ENCODE measurements at places on chromosomes 6 and 20. TPM values are rescaled to one million over a fixed set of nuclear protein-coding genes. Genes with fewer than 3 reads are reported as not detected.
A peak's percentile ranks its signal among the peaks of the same experiment; 100 is the strongest.

Gene GJA10
- total RNA-seq, result not detected

Gene PDYN
- total RNA-seq, result not detected

Gene SLA2
- total RNA-seq, result 0.19 TPM

Gene PAX1
- total RNA-seq, result not detected

Gene NR2E1
- not detected for total RNA-seq

Gene MEI4
- 0.52 TPM for total RNA-seq

Gene SRSF12
- not detected for total RNA-seq

DNA sequence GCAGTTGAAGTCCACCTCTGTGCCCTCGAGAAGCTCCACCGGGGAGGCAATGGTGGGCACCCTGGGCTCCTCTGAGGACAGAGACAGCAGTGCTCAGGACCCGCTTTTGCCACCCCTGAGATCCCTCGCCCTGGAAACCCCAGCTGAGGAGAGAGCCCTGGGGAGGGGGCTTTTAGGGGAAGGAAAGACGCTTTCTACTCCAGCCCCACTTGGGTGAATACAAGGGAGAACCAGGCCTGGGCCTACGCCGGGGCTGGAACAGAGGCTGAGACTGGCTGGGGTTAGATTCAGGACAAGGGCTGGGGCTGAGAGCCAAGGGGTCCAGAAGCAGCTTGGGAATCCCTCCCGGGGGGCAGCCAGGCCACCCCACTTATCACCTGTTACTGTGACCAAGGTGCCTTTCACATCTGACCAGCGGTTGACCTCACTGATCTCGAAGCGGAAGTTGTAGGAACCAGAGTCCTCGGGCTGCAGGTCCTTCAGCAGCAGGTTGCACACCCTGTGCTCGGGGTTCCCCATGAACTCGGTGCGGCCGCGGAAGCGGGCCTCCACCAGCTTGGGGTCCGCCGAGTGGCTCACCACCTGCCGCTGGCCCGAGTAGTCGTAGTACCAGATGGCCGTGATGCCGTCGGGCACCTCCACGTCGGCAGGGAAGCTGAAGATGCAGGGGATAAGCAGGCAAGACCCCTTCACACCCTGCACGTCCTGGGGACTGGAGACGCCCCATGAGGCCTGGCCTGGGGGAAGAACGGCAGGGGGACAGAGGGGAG lies 6.2 kb downstream of the SIGLEC1 start:
- H3K27me3 ChIP-seq, result no peaks in the 10 kb centered on the region
- DNase-seq, result no peak
- H3K36me3 ChIP-seq, result no peaks in the 10 kb centered on the region
- peaks cover 22% of the 10 kb centered on the region for H3K4me1 ChIP-seq
- no peak overlapping the region for H3K27ac ChIP-seq

DNA sequence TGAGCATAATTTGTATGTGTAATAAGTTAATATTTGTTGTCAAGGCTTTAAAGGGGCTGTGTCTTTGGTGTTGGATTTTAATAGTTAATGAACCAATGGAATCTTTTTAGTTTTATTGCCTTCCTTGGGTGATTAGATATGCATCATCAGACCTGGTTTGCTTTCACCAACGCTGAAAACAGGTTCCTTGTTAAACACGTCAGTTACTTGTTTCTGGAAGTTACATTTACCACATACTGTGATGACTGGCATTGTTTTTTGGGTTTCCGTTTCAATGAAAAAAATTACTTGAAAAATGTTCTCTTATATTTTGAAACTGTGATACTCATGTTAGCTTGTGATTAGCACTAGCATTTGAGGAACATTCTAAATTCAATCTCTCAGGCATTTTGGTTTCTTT lies 58.6 kb upstream of the RNF144B start:
- no peak overlapping the region for H3K4me3 ChIP-seq
- no peak for DNase-seq
- peaks cover 8% of the 10 kb centered on the region for H3K4me1 ChIP-seq
- H3K27ac ChIP-seq, result peak overlapping the region; percentile 33
- no peaks in the 10 kb centered on the region for H3K36me3 ChIP-seq
- no peaks in the 10 kb centered on the region for H3K27me3 ChIP-seq

DNA sequence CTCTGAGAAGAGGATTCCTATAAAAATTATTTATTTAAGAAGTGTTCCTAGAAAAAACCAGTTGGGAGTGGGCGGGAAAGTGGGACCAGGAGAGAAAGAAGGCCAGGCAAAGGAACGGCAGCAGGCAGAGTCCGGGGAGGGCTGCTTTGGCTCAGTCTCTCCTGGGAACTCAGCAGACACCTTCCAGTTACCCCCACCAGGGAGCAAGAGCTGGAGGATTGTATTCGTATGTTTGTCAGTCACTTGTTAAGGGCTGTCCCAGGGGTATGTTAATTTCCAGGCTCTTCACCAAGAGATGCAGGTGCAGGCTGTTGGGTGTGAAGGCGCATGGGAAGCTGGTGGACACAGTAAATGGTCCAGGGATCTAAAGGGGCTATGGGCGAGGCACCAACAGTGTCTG lies 53.0 kb upstream of the CHD6 start:
- no peaks in the 10 kb centered on the region for H3K36me3 ChIP-seq
- no peak overlapping the region for H3K27ac ChIP-seq
- no peak for DNase-seq
- H3K4me3 ChIP-seq, result no peak overlapping the region
- H3K27me3 ChIP-seq, result peaks cover 56% of the 10 kb centered on the region
- no peaks in the 10 kb centered on the region for H3K4me1 ChIP-seq

DNA sequence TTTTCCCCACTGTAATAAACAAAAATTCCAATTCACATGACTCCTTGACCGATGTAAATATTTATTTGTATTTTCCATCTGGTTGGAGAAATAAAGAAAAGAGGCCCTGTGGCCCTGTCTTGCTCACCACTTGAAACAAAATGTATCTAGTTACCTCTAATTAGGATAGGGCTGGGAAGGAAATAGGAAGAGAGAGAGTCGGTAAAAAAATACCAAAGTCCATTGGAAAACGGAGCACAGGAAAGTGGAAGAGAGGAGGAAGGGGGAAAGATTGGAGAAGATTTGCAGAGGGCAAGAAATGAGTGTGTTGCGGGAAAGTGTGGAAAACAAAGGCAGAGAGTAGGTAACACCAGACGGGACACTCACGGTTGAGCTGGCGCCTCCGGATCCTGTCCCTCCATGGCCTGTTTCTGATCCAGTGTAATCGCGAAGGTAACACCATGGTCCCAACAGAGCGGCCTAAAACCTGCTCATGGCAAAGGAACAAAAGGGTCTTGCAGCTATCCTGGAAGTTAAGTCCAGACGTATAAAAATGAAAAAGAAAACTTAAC lies 105.8 kb upstream of the RIPOR2 start:
- no peak overlapping the region for H3K27ac ChIP-seq
- no peaks in the 10 kb centered on the region for H3K36me3 ChIP-seq
- DNase-seq, result no peak
- no peak overlapping the region for H3K4me3 ChIP-seq
- H3K27me3 ChIP-seq, result peaks cover 7% of the 10 kb centered on the region
- H3K4me1 ChIP-seq, result no peaks in the 10 kb centered on the region

- DNase-seq, result no peak
- H3K4me1 ChIP-seq, result no peaks in the 10 kb centered on the region
- H3K36me3 ChIP-seq, result no peaks in the 10 kb centered on the region
- H3K27ac ChIP-seq, result no peak overlapping the region
Observed at GRCh38 chr6:168825226-168826077, 384.5 kb downstream of the SMOC2 start.

GRCh38 chr6:128519132-128519930 lies 1.1 kb downstream of the PTPRK start:
- H3K27me3 ChIP-seq, result no peaks in the 10 kb centered on the region
- no peaks in the 10 kb centered on the region for H3K36me3 ChIP-seq
- H3K4me1 ChIP-seq, result peaks cover 75% of the 10 kb centered on the region

- no peaks in the 10 kb centered on the region for H3K27me3 ChIP-seq
- no peak for DNase-seq
- H3K36me3 ChIP-seq, result no peaks in the 10 kb centered on the region
- H3K27ac ChIP-seq, result no peak overlapping the region
Observed at GRCh38 chr20:39533858-39534257, 571.7 kb downstream of the DHX35 start.

- H3K36me3 ChIP-seq, result no peaks in the 10 kb centered on the region
- H3K27me3 ChIP-seq, result peaks cover 34% of the 10 kb centered on the region
- DNase-seq, result no peak
- no peak overlapping the region for H3K4me3 ChIP-seq
- no peak overlapping the region for H3K27ac ChIP-seq
- peaks cover 8% of the 10 kb centered on the region for H3K4me1 ChIP-seq
Observed at GRCh38 chr20:57593134-57593886, 26.9 kb downstream of the ZBP1 start.

DNA sequence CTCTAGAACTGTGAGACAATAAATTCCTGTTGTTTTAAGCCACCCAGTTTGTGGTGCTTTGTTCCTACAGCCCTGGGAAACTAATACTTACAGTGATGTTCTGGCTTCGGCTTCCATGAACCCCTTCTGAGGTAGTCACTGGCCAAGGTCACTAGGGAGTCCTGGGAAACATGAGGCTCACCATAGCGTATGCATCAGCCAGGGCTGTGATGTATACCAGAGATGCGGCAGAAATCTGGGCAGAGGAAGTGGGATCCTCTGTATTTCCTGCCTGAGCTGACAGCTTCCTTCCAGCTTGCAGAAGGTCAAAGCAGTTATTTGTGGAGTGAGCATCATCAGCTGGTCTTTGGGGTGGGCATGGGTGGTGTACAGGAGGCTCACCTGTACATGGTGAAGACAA lies 27.9 kb downstream of the KAT14 start:
- peaks cover 51% of the 10 kb centered on the region for H3K36me3 ChIP-seq
- H3K4me1 ChIP-seq, result peaks cover 9% of the 10 kb centered on the region
- no peaks in the 10 kb centered on the region for H3K27me3 ChIP-seq
- H3K27ac ChIP-seq, result no peak overlapping the region
- DNase-seq, result no peak

- H3K27ac ChIP-seq, result no peak overlapping the region
- H3K4me3 ChIP-seq, result no peak overlapping the region
- no peaks in the 10 kb centered on the region for H3K27me3 ChIP-seq
- no peak for DNase-seq
- no peaks in the 10 kb centered on the region for H3K36me3 ChIP-seq
Observed at GRCh38 chr20:54407459-54407858, 67.9 kb upstream of the DOK5 start.

- H3K4me1 ChIP-seq, result no peaks in the 10 kb centered on the region
- no peaks in the 10 kb centered on the region for H3K27me3 ChIP-seq
- H3K4me3 ChIP-seq, result no peak overlapping the region
Observed at GRCh38 chr6:62670490-62671223, 384.6 kb upstream of the KHDRBS2 start.

DNA sequence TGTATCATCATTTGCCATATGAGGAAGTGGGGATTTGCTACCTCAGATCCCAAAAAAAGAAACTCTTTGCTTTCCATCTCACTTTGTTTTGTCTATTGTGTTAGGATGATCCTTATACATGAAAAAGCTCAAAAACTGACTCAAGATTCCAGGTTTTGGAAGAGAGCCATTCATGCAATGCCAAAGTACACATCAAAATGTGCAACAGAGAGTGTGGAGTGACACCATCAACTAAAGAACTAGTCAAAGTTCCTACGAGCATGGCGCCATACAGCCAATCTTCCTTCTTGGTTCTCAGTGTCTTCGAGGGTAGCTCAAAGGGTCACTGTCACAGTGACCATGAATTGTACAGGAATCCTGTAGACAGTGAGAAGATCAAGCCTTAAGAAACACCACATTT lies 255.8 kb upstream of the SASH1 start:
- no peak overlapping the region for H3K27ac ChIP-seq
- H3K4me1 ChIP-seq, result no peaks in the 10 kb centered on the region
- H3K27me3 ChIP-seq, result no peaks in the 10 kb centered on the region
- DNase-seq, result no peak
- H3K36me3 ChIP-seq, result no peaks in the 10 kb centered on the region
- H3K4me3 ChIP-seq, result no peak overlapping the region

GRCh38 chr6:56406276-56407269 lies 159.2 kb upstream of the COL21A1 start:
- no peak overlapping the region for H3K27ac ChIP-seq
- no peak overlapping the region for H3K4me3 ChIP-seq
- H3K27me3 ChIP-seq, result no peaks in the 10 kb centered on the region
- H3K4me1 ChIP-seq, result peaks cover 15% of the 10 kb centered on the region

DNA sequence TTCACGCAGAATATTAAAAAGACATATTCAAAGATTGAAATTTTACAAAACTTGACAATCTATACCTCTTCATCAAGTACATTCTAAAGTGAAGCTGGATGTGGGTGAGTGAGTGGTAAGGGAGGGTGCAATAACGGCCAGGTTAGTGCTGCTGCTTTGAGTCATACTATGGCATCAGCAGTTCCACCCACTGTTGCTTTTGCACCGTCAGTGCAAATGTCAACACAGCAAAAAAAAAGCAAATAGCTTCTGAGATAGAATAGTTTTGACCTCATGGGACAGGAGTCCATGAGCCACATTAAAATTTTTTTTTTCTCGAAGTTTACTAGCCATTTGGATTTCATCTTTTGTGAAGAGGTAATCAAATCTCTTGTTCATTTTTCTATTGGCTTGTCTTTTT lies 31.8 kb downstream of the PSMF1 start:
- no peaks in the 10 kb centered on the region for H3K27me3 ChIP-seq
- DNase-seq, result no peak
- H3K4me1 ChIP-seq, result peaks cover 32% of the 10 kb centered on the region
- peaks cover 36% of the 10 kb centered on the region for H3K36me3 ChIP-seq
- H3K4me3 ChIP-seq, result no peak overlapping the region
- H3K27ac ChIP-seq, result no peak overlapping the region

GRCh38 chr6:9614778-9615177 lies 800.1 kb downstream of the TFAP2A start:
- DNase-seq, result no peak
- H3K36me3 ChIP-seq, result no peaks in the 10 kb centered on the region
- H3K27me3 ChIP-seq, result no peaks in the 10 kb centered on the region
- H3K4me1 ChIP-seq, result no peaks in the 10 kb centered on the region

- no peak overlapping the region for H3K4me3 ChIP-seq
- no peak overlapping the region for H3K27ac ChIP-seq
- H3K36me3 ChIP-seq, result no peaks in the 10 kb centered on the region
- H3K27me3 ChIP-seq, result no peaks in the 10 kb centered on the region
Observed at GRCh38 chr6:107582086-107582485, 92.2 kb downstream of the SOBP start.

GRCh38 chr6:107493158-107494057 lies 3.5 kb downstream of the SOBP start:
- peak overlapping the region; percentile 88 for H3K27ac ChIP-seq
- H3K27me3 ChIP-seq, result no peaks in the 10 kb centered on the region
- peaks cover 94% of the 10 kb centered on the region for H3K4me1 ChIP-seq
- peak overlapping the region; percentile 93 for H3K4me3 ChIP-seq
- no peaks in the 10 kb centered on the region for H3K36me3 ChIP-seq

DNA sequence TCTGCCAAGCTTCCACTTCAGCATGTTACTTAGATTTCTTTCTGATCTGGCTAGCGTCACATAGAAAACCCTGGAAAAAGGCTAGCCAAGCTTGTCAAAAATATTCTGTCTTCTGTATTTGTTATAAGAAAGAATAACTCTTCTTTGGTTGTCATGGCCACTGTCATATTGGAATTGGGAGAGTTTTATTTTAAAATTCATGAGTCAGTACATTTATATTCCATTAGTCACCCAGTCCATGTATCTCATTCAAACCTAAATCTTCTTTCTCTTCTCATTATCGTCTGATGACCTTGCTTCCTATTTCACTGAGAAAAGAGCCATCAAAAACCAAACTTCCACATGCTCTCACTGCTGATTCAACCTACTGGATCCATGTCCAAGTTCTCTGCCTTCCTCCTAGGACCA lies 65.7 kb downstream of the EPM2A start:
- no peak overlapping the region for H3K27ac ChIP-seq
- H3K4me3 ChIP-seq, result no peak overlapping the region
- H3K4me1 ChIP-seq, result peaks cover 16% of the 10 kb centered on the region
- no peak for DNase-seq
- no peaks in the 10 kb centered on the region for H3K27me3 ChIP-seq

All from left ventricle myocardium inferior (tissue), 1 donor.